ENCODE measurements at places on chromosomes 13 and 19.

DNA sequence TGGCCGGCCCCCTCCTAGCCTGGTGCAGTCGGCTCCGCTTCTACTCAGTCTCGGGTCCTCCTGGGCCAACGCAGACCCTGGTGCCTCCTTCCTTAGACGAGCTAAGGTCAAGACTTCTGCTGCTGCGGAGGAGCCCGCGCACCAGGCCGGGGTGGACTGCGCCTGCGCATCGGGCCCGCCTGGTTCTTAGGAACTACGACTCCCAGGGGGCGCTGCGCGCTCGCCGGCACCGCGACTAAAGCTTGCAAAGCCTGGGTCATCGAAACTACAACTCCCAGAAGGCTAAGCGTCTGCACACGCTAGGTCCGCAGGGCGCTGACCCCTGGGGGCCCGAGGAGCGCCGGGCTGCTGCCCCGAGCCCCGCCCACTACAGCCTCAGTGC is at the start of gene ZNF835:
TSS of gene ZNF835 (minus strand) at position 145 of the 382 bp plus-strand sequence. CDS start 6,559 bp downstream, outside the sequence.
- DNase-seq, result peak; percentile 63

DNA sequence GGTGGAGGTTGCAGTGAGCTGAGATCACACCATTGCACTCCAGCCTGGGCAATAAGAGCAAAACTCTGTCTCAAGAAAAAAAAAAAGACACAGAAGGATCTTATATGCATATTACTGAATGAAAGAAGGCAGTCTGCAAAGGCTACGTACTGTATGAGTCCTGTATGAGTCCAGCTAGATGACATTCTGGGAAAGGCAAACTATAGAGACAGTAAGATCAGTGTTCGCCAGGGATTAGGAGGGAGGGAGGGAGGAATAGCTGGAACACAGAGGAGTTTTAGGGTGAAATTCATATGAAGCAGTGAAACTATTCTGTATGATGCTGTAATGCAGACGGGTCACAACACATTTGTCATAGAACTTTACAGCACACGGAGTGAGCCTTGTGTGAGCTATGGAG is 165.9 kb upstream of the RNF113B start:
- DNase-seq, result no peak

DNA sequence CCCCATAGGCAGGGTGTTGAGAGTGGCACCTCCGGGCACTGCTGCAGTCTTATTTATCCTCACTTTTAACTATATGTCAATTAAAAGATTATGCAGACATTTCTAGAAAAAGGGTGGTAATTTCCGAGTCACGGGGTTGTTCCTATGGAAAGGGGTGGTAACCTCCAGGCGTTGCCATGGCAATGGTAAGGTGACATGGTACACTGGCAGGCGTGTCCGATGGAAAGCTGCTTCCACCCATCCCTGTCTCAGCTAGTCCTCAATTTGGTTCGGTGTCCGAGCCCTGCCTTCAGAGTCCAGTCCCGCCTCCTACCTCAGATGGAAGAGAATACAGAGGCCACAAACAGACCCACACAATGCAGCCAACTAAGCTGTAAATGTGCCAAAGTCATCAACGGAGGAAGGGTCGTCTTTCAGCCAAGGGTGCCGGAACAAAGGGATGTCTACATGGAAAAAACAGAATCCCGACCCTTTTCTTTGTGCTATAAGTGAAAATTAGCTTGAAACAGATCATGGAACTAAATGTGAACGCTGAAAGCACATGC is 72.6 kb upstream of the C13orf46 start:
- DNase-seq, result no peak

DNA sequence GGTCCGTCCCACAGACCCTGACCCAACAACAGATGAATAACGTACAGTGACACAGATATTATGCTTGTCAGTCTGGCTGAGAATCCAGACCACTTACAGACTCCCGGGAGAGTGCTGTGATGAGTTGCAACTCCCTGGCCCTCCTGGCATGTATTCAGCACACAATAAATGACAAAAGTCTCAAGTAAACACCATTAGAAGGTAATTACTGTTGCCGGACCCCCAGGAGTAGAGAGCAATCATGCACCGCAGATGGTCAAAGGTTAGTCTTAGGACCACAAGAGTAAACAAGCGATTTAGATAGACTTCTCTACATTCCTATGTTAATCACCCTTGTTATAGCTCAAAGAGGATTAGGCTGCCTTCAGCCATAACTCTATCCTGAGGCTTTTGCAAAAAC is 726.4 kb upstream of the GPC6 start:
- DNase-seq, result no peak

DNA sequence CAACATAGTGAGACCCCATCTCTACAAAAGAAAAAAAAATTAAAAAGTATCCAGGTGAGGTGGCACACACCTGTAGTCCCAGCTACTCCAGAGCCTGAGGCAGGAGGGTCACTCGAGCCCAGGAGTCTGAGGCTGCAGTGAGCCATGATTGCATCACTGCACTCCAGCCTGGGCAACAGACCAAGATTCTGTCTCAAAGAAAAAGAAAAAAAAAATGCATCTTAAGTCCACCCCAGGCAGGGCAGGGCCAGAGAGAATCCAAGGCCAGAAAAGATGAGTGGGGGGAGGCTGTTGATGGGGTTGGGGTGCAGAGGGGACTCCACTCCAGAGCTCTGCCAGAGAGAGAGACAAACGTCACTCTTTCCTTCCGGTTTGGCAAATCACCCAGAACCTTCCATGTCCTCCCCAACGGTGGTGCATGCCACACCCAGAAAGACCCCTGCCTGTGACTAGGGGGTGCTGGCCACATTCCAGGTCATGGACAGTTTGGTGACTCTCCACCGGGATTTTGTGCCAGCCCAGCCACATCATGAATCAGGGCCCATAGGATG is 431 bp downstream of the FUT3 start:
- DNase-seq, result no peak

Data from T-helper 2 cell (primary cell).